ENCODE measurements at places on chromosomes 5 and 9.
A peak's percentile ranks its signal among the peaks of the same experiment; 100 is the strongest.

GRCh38 chr5:126056851-126057622 lies 366.2 kb upstream of the GRAMD2B start:
- no peak for DNase-seq

DNA sequence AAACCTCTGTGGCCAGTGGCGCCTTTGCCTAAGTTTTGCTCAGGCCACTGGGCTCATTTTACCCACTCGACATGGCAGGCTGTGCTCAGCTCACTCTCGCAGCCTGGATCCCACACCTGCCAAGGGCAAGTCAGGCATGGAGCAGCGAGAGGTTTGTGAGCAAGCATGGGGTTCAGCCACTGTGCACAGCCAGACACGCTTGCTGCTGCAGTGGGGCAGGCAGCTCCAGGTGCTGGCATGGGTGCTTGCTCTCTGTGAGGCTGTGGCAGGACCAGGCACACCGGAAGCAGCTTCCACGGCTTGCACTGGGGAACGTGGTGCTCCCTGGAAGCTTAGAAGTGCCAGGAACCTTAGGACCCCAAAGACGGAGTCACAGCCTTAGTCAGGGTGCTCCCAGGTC lies 470.1 kb downstream of the CDH9 start:
- DNase-seq = no peak

DNA sequence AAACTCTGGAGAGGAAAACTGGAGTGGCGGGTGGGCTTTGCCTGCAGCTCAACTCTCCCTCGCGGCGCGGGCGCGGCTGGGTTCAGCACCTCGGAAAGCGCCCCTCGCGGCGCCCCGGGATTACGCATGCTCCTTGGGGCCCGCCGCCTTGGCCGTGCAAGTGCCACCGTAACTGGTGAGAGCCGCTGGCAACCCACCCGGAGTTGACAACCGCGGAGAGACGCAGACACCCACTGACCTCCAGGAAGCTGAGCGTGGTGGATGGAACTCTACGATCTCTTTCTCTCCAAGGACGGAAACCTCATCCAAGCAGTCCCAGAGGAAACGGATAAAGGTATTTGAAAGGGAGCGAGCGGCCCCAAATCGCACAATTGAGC lies 194 bp upstream of the RXFP3 start:
- DNase-seq = no peak

- no peak for DNase-seq
Observed at GRCh38 chr9:72958485-72959281, 5.8 kb upstream of the ALDH1A1 start.

GRCh38 chr9:127723444-127723843 lies 7.6 kb downstream of the TTC16 start:
- DNase-seq = no peak

- no peak for DNase-seq
Observed at GRCh38 chr5:9781890-9782289, 151.7 kb upstream of the TAS2R1 start.

DNA sequence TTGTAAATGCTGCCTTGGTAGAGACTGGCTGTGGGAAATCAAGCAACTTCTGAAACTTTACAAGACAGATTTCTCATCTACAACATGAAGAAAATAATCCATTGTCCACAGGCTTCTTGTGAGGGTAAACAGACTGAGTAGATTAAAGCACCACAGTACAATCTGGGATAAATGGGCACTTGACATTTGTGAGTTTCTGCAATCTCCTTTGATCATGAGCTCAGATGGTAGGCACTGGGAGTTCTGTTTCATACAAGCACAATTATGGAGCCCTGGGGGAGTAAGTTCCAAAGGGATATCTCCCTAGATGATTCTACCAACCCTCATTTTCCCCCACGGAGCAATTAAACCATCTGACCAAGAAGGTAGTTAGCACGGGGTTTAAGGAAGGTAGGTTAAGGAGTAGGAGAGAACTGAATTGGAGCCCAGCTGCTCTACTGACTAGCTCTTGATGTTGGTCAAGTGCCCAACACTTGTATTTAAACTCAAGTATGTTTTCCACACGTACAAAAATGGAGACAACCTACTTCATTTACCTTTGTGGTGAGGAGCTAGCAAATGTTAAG lies 479.5 kb upstream of the TNC start:
- no peak for DNase-seq

DNA sequence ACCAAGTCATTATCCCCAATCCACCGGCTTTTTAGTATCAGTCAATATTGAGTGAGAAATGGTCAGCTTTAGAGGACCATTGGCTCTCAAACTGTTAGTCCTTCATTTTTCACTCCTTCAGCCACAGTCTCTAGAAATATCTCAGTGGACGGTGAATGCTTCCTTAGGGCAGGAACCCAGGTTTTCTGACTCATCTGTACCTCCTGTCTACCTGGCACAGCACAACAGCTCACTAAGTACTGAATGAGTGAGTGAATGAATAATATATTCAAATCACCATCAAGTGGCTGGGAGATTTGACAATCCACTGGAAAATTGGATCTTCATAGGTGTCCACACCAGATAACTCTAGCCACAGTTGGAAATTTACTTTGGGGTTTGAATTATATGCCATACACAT lies 609.5 kb upstream of the CLINT1 start:
- DNase-seq = no peak

DNA sequence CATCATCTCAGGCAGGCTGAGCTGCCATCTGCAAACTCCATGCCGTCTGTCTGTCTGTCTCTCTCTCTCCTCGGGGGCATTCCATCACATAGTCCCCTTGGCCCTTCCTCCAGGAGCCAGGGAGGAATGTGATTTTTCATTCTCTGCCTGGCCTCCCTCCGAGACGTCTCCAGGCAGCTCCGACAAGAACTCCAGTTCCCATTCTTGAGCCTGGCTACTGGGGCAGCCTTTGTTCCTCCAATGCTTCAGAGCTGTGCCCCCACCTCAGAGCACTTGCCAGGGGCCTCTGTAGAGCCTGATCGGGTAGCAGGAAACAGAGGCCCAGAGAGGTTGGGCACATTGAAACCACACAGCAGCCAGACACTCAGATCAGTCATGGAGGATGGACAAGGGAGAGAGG lies 74.0 kb downstream of the COL27A1 start:
- no peak for DNase-seq

- no peak for DNase-seq
Observed at GRCh38 chr5:154308443-154309370, 118.2 kb downstream of the GALNT10 start.

- no peak for DNase-seq
Observed at GRCh38 chr5:1167361-1167727, 34.1 kb upstream of the SLC6A19 start.

DNA sequence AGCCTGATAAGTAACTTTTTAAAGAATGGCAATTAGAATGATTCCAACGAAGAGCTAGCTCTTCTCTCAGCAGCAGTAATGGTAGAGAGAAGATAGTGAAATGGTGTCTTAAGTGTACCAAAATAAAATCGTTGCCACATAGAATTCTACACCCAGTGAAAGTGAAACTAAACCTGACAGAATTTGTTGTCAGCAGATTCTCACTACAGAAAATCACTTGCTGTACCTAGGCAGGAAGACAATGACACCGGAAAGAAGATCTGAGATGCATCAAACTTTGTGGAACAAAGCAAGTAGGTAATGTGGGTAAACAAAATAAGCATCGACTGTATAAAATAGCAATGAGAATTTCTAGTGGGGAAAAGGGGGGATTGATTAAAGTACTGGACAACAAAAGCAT lies 20.7 kb upstream of the EBF1 start:
- DNase-seq = no peak

- DNase-seq = no peak
Observed at GRCh38 chr9:128405077-128405779, 15.4 kb upstream of the CERCAM start.

- no peak for DNase-seq
Observed at GRCh38 chr5:90890180-90890579, 331.6 kb downstream of the ADGRV1 start.

DNA sequence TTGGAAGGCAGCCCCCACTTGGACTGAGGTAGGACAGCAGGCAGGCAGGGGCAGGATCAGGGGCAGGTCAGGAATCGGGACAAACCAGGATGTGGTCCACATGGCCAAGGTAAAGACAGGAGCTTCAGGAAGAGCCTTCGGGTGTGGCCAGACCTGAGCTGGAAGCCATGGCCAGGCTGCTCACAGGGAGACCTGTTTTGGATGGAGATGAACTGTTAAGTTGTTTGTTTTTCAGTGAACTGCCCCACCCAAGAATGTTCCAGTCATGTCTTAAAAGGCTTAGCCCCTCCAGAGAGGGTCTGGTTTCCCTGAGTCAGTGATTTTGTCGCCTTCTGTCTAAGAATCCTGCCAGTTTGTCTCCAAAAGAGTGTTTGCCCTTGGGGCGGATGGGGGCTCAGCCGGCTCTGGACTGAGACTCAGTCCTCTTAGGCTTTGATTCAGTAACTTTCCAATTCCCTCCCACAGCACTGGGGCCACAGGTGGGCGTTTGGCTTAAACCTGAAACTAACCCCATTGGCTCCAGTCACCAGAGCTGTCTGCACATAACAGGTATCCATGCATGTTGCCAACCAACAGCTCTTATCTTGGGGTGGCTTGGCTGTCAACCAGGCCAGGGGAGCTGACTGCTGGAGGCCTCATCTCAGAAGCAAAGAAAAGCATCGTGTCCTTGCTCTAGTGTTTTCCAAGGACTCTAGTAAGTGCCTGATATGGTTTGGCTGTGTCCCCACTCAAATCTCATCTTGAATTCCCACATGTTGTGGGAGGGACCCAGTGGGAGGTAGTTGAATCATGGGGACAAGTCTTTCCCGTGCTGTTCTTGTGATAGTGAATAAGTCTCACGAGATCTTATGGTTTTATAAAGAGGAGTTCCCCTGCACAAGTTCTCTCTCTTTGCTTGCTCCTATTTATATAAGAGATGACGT lies 11.3 kb upstream of the ANKH start:
- DNase-seq = no peak

- no peak for DNase-seq
Observed at GRCh38 chr5:11985993-11986392, 81.7 kb upstream of the CTNND2 start.

DNA sequence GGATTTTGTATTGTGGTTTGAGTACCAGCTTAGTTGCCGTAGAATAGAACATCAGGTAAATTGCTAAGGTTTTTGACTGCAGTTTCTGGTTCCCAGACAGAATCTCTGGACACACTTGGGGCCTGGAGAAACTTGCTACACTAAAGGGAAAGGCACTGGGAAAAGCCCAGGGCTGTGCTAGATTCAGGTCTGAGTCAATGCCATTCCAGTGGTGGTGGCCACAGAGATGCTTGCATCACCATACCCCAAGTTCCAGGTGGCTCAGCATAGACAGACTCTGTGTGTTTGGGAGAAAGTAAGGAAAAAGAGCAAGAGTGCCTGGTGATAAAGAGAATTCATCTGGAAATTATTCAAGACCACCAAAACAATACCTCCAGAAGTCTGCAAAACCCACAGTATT lies 120.6 kb downstream of the HMHB1 start:
- no peak for DNase-seq

GRCh38 chr9:35726931-35727330 lies 5.1 kb downstream of the TLN1 start:
- peak; percentile 12 for DNase-seq

GRCh38 chr5:95913663-95914062 lies 48.0 kb downstream of the ELL2 start:
- DNase-seq = no peak

- no peak for DNase-seq
Observed at GRCh38 chr5:31990701-31991110, 183.4 kb downstream of the GOLPH3 start.

- DNase-seq = no peak
Observed at GRCh38 chr5:42772265-42772993, 15.8 kb downstream of the CCDC152 start.

DNA sequence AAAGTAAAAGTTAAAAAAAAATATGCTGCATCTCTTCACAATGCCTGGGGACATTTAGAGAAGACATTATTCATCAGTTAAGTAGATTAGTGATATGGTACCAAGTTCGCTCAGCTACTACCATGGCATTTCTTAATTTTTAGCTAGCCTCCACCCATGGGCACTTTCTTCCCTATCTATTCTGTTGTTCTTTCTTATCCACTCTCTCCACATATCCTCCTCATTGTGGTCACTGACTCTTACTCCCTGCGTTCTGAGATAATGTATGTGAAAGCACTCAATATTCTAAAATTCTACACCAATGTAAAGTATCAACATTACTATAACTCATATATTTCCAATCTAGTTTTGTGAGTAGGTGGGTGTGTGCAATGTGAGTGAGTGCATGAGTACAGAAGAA lies 609.7 kb upstream of the DAB2 start:
- no peak for DNase-seq

DNA sequence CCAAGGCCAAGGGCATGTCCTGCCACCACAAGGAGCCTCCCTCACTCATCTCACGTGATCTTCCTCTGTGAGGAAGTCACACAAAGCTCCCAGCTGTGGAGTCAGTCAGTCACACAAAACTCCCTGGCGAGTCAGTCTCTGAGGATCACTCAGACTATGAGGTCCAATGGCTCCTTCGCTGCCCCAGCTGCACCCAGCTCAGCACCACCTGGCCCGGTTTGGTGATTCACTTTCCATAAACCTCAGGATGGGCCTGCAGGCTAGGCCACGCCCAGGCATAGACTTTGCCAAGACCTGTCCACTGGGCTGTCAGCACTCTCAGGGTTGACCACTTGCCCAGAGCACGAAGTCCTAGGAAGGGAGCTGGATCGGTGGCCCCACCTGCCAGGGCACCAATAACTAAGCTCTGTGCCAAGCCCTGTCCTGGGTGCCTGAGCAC lies 233.8 kb downstream of the HSPA4 start:
- DNase-seq = no peak

DNA sequence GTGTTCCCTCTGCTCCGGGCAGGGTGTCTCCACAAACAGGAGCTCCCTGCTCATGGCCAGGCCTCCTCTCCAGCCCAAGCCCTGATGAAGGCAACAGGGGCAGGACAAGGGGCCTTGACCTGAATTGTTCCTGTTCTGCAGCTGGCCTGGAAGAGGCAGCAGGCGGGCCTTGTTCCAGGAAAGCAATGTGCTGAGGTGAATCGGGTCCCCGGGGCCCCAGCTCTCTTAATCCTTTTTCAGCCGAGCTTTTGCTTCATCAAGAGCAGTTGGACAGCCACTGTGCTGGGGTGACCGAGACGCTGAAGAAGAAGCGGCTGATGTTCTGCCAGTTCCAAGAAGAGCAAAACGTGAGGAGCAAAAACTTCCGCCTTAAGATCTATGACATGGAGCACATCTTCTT lies 41.4 kb downstream of the CCDC180 start:
- no peak for DNase-seq

DNA sequence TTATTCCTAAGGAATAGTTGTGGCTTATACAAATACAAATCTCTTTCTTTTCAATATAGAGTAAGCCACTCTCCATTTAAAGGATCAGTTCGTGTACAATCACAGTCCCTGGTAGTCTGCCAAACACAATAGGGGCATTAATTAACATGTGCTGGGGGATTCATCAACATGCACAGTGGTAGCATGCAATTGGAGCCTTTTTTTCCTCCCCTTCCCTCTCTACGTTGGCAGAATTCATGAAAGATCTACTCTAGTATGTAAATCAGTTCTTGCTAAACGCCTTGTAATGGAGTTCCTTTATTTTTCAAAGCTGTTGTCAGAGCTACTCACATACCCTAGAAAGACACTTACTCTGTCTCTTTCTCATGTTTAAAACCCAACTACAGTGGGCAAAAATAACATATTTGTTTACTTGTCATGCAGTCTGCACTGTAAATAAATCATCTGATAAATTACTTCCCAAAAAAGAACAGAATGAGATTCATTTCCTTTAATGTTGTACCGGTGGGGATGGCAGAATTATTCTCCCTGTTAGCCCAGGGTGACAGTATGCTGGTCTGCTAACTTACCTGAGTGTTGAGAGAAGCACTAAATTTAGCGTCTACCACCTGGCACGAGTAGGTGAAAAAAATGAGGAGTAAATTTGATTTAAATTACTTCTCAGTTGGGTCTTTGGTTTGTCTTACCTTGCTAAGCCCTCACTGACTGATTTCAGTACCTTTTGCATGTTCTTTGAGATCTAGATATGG lies 341.5 kb upstream of the CCNH start:
- no peak for DNase-seq
